ENCODE measurements at places on chromosomes 6 and 20.

DNA sequence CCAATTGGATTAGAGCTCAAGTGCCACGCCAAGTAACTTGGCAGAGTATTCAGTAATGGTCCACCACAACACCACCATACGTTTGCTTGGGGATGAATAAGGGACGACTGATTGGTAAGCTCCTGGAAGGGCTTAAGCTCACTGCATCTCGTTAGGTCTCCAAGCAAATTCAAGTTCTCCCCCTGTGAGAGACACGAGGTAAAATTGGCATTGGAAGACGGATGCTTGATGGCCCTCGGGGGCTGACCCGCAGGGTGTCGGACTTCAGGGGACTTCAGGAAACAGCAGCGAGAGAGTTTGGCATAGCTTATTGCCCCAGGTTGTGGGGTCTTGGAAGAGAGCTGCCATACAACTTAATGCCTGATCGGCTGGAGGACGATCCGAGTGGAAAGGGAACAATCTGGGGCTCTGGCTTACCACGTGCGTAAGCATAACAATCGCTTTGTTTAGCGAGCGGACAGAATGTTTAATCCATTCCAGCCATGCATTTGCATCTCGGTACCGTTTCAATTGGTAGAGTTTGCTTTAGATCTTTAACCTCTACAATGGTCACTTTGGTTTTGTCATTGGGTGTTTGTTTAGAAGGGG is 4.8 kb upstream of the ZNFX1 start:
- DNase-seq: no peak

DNA sequence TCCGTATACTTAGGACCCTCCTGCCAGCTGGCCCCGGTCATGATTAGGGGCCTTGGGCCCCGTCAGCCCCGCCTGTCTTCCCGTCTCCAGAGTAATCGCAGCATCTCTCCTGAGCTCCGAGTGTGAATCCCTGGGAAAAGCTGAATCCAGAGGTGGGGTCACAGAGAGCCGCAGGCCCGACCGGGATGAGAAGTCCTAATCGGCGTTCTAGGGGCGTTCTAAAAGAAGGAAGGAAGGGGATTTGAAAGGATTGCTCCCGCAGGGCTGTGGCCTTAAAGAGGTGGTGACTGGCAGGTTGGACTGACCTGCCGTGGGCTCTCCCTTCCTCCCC is 371 bp downstream of the HMGN4 start:
- DNase-seq: no peak

- no peak for DNase-seq
These were observed 6.9 kb downstream of the GRM4 start for GRCh38 chr6:34138914-34139510.

GRCh38 chr20:3190681-3191111 is 13.8 kb downstream of the DDRGK1 start:
- DNase-seq: no peak

- DNase-seq: no peak
These were observed 102.7 kb downstream of the KCNQ5 start for GRCh38 chr6:72724545-72724944.

- no peak for DNase-seq
These were observed 172.4 kb downstream of the CD24 start for GRCh38 chr6:106802139-106802538.

DNA sequence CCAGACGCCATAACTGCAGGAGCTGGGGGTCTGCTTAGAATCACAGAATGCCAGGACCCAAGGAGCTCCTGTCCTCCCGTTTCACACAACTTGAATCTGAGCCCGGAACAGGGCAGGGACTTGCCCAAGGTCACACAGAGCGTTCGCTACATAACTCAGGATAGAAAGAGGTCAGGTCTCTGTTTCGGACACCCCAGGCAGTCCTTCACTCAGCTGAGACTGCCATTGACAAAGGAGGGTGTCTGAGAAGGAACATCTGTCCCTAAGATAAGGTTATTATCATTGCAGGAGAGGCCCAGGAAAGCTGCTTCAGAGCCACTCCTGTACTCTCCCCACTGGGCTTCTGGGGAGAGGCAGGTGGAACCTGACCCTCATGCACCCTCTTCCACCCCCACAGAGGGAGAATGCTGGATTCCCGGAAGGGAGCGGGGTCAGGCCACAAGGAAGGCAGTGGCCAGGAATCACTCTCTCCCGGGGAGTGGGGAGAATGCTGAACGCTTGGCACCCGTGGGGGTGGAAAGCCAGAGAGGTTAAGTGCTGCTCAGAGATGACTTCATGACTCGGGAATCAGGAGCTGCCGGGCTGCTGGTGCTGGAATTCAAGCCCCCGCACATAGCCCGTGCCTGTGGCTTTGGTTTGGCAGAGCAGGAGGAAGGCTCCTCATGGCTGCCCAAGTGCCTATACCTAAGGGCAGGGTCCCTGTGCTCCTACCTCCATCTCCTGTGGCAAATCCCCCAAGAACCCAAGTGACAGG is 10.7 kb downstream of the SDC4 start:
- DNase-seq: no peak

- DNase-seq: no peak
These were observed 9.1 kb downstream of the PKIB start for GRCh38 chr6:122619309-122619708.
